ENCODE measurements at places on chromosomes 1 and 21.

GRCh38 chr1:224730965-224731364 is 114.8 kb downstream of the CNIH3 start:
- DNase-seq = peak; percentile 39

- DNase-seq = no peak
These were observed 205.0 kb downstream of the KCTD3 start for GRCh38 chr1:215772151-215772550.

DNA sequence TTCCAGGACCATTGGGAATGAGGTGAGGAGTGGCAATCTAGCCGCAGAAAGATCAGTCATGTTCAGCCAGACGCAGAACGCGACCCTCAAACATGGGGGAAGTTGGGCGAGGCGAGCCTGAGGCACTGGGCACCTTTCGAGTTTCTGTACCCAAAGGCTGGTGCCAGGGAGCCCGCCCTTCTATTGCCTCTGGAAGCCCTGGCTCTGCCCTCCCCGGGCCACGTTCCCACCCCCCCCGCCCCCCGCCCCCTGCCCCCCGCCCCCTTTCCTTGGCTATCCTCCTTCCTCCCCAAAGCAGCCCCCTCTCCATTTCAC is 2.2 kb upstream of the ZBTB7B start:
- no peak for DNase-seq

DNA sequence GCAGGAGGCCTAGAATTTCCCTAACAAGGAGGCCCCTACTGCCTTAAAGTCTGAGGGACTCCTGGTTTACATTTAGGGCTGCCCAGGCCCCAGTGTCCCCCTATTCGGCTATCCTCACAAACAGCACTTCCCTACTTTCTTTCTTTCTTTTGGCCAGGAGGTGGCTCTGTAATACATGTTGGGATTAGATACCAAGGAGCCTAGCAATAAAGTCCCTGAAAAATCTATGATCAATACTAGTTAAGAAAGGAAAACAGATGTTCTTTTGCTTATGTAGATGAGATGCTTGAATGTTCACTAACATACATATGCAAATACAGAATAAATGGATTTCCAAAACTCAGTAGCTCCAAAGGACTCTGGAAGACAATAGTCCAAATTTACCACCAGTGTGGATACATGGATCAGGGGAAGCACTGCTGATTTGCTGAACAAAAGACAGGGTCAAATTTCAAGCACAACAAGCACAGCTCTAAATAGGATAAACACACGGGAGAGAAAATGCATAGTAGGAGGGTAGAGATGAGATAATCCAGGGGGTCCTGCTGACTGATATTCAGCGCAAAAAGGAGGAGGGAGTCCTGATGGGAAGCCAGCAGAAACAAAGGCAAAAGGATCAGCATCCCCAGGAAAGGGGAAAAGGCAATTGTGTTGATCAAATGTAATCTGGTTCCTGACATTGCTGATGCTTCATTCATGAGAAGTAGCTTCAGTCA is 240.0 kb downstream of the NUF2 start:
- DNase-seq = no peak

GRCh38 chr1:15256584-15256983 is 9.6 kb downstream of the FHAD1 start:
- no peak for DNase-seq

- peak; percentile 37 for DNase-seq
These were observed 1.3 kb downstream of the POGK start for GRCh38 chr1:166840309-166841274.

DNA sequence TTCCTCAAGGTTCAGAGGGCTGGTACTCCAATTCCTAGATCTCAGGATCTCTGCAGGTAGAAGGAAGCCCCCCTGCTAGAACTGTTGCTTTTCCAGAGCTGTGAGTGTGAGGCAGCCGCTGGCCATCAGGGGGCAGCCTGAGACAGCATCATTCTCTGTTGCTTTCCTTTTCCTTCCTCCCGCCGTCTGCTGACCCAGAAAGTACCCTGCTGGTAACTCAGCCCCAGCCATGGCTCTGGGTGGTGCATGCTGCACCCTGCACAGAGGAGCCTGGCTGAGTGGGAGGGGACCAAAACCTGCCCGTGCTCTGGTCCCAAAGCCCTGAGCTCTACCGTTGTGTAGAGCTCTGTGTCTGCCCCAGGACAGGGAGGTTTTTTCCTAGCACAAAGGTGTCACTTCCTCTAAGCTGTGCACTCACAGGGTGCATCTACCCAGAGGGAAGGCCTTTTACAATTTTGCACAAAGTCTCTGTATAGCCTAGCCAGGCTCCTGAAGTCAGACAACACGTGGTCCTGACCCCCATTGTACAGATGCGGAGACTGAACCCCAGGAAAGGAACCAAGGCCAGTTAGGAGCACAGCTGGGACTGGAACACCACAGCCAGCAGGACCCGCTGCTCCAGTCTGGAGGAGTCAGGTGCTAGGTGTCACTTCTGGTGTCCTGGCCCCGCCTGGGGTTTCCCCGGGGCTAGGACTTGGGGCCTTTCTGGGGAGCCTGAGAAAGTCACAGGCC is 5.6 kb upstream of the FAM131C start:
- peak; percentile 69 for DNase-seq

DNA sequence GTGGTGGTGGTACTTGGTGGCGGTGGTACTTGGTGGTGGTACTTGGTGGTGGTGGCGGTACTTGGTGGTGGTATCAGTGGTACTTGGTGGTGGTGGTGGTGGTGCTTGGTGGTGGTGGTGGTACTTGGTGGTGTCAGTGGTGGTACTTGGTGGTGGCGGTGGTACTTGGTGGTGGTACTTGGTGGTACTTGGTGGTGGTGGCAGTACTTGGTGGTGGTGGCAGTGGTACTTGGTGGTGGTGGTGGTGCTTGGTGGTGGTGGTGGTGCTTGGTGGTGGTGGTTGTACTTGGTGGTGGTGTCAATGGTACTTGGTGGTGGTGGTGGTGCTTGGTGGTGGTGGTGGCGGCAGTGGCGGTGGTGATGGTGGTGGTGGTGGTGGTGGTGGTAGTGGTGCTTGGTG is 20.2 kb downstream of the COQ8A start:
- no peak for DNase-seq

GRCh38 chr1:222124602-222125001 is 382.7 kb upstream of the DUSP10 start:
- no peak for DNase-seq

DNA sequence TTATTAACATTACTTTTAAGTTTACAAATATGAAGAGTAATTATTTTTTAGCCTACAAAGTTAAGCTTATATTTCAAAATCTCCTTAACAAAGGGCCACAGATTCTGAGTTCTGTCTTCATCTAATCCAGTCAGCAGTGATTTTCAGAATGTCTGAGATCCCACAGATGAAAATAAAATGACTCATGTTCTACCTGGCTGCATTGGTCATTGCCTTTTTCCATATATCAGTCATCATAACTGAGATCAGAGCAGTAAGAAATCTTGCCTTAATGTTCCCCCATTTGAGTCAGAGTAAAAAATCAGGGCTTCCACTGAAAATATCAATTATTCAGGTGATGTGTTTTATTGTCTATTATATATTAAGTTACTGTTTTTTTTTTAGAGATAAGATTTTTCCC is 416.1 kb downstream of the MRPL39 start:
- no peak for DNase-seq

GRCh38 chr1:203320591-203321272 is 15.4 kb downstream of the BTG2 start:
- DNase-seq = peak; percentile 62

DNA sequence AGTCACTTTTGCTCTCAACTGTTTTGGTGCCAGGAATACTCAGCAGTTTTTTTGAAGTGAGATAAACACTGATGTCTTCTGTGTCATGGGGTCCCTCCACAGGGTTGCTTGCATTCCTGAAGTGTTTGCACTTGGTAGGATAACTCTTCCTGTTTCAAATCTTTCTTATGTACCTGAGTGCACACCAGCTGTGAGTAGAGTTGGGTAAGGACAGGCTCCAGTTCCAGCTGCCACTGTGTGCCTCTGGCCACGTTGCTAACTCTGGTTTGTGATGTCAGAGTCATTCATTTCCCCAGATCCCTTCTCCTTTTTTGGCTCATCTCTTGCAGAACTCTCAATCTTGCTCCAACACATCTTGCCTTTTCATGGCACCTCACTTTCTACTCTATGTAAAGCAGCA is 356.3 kb upstream of the B3GALT2 start:
- peak; percentile 63 for DNase-seq

GRCh38 chr1:22362626-22363402 is 88.8 kb upstream of the ZBTB40 start:
- DNase-seq = no peak

- DNase-seq = no peak
These were observed 84.5 kb upstream of the ADGRL4 start for GRCh38 chr1:79090985-79091384.

- DNase-seq = no peak
These were observed 38.2 kb downstream of the PKNOX1 start for GRCh38 chr21:43012596-43012995.

GRCh38 chr1:229856009-229856650 is 210.9 kb upstream of the GALNT2 start:
- DNase-seq = peak; percentile 53

DNA sequence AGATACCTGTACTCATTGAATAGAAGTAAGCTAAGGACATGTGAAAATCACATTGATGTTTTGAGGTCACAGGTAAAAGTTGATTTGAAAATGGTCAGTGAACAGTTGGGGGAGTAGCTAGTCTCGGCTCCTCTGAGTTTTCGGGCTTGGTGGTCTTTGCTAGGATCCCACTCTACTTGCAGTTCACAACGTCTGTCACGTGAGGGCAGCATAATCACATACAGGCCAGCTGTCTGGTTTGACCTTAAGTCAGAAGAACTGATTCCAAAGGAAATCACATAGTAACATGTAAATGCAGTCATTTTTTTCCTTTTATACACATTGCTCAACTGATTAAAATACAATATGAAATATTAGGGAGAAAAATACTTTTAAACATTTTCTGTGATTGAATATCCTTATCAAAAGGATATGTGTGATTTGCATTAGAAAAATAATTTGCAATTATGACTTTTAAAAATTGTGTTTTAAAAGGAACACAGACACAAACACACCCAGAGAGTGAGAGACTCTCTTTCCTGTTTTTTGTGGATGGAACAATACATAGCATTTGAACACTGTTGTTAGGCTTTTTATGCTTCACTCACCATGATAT is 21.8 kb upstream of the PDC start:
- DNase-seq = peak; percentile 74

DNA sequence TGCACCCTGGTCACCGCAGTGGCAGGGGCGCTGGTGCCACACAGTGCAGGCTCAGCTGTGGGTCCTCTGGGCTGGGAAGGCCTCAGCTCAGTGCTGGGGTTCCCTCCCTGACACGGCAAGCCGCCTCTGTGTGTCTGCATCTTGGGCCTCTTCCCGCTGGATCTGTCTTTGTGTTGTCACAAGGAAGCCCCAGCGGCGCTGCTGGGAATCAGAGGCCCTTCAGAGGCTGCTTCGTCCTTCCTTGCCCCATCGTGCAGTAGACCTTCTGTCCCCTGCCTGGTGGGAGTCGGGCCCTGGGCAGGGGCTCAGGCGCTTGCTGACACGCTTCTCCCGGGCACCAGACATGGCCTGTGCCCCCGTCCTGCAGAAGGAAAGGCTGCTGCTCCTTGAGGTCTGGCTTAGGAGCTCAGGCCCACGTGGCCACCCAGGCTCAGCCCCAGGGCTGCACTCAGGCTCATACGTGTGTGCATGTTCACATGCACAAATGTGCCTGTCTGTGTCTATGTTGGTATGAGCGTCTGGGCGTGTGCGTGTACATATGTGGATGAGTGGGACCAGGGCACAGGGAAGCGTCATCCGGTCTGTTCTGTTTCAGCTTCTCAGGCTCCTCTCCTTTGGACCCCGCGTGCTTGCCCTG is 24.3 kb upstream of the DIP2A start:
- no peak for DNase-seq

- no peak for DNase-seq
These were observed 138.0 kb upstream of the SOD1 start for GRCh38 chr21:31521515-31521914.

- peak; percentile 12 for DNase-seq
These were observed 84.1 kb upstream of the NEGR1 start for GRCh38 chr1:72366466-72366865.

DNA sequence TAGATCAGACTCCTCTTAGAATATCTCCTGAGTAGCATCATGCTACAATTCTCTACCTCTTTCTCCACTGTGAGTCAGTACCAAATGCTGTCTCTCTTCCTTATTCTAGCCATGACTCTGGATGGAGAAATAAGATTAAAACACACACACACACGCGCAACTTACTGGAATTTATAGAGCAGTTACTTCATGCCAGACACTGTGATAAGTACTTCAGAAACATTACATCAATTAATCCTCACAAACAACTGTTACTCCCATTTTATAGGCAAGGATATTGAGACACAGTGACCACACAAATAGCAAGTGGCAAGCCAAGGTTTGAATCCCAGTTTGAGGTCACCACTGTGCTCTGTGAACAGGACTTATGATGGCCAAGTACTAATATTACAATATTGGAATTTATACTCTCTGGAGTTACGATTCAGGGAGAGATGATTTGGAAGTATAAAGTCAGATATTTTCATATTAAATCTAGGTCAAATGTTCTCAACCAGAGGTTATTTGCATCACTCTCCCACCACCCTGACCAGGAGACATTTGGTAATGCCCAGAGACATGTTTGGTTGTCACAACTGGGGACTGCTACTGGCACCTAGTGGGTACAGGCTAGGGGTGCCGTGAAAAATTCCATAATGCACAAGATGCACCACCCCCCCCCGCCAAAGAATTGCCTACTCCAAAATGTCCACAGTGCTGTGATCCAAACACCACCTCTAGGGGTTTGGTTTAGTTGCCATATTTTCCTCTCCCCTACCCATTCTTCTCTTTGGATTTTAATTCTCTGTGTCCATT is 221.6 kb downstream of the LTN1 start:
- no peak for DNase-seq

DNA sequence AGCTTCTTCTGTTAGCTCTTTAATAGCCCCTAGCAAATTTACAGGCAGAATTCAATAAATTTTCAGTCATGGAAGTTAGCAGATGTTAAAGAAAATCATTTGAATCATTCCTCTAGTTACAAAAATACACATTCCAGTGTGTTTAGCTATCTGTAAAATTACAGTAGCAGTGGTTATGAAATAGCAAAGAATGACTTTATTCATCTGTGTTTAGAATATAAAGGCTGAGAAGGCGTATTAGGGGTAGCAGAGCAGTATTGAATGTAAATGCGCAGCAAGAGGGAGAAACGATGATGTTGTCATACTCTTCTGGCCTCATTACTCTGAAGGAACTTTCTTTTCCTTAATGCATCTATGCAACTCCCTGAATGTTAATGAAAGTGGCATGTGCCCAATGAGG is 106.2 kb upstream of the CYYR1 start:
- no peak for DNase-seq

DNA sequence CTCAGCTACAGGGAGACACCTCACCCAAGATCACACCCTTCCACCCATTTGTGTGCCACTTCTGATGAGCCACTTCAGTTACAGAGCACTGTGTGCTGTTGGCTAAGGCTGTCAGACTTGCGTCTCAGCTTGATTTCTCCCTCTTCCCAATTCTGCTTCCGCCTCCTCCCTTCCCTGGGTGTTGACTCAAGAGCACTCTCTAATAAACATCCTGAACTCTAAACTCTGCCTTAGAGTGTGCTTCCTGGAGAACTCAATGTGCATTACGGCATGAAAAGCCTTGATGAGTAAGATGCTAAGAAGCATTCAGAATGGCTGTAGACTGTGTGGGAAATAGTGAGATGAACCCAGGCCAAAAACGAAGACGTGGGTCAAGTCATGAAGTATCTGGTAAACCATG is 54.9 kb upstream of the S1PR1 start:
- no peak for DNase-seq

- DNase-seq = no peak
These were observed 1352.7 kb upstream of the ADGRL2 start for GRCh38 chr1:80448081-80448480.

All from suppressor macrophage treated with lipopolysaccharide for 4 hours (primary cell).